Stimulated activated CD8-positive, alpha-beta memory T cell treated with anti-CD3 and anti-CD28 coated beads, Interleukin-7, amount 100 ng/mL, for 4 hours (primary cell): ENCODE measurements at places on chromosomes 2 and 18.

GRCh38 chr2:174044556-174044955 lies 79.4 kb upstream of the SP3 start:
- no peak for DNase-seq

- no peak for DNase-seq
Measured at GRCh38 chr2:212842544-212843185, 304.1 kb upstream of the ERBB4 start.

DNA sequence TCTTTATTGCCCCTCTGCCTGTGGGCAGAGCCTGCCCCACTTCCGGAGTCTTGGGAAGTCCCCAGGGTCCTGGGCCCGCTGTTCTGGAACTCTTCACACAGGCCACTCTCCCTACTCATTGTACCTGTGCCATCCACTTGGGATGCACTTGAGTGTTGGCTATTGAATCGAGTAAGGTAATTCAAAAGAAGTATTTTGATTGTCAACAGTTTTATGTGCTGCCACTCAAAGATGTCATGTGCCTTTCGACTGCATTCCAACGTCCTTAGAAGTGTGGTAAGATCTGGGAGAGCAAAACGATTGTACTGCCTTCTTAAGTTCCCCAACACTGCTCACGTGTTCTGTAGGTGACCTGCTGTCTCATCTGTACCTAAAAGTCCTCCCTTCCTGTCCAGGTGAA lies 77.0 kb upstream of the SMIM21 start:
- DNase-seq: no peak

- DNase-seq: no peak
Measured at GRCh38 chr2:66240286-66240685, 194.6 kb upstream of the MEIS1 start.

GRCh38 chr2:18412980-18413675 lies 147.3 kb downstream of the RDH14 start:
- no peak for DNase-seq

GRCh38 chr2:38835990-38836389 lies 39.7 kb downstream of the DHX57 start:
- DNase-seq: no peak

- DNase-seq: no peak
Measured at GRCh38 chr2:241357531-241357930, 1.4 kb downstream of the FARP2 start.

- no peak for DNase-seq
Measured at GRCh38 chr2:109410039-109410815, 203.5 kb downstream of the SEPTIN10 start.

DNA sequence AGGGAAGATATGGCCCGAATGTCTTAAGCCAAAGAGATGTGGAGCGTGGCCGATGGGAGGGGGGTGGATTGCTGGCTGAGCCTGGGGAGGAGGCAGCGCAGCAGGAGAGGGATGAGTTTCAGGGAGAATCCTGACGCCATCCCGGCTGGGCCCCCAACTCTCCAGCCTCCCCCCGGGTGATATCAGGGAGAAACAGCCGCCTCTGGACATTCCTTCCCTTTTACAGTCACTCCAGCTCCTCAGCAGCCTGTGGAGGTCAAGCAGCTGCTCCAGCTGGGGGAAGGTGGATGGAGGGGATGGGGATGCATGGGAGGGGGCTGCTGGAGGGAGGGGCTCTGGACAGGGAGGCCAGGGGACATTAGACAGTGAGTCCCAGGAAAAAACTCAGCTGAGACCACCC lies 9.5 kb upstream of the DES start:
- no peak for DNase-seq

GRCh38 chr2:31038385-31038784 lies 99.9 kb downstream of the GALNT14 start:
- no peak for DNase-seq

GRCh38 chr18:78913830-78914231 lies 65.8 kb upstream of the SALL3 start:
- DNase-seq: no peak

DNA sequence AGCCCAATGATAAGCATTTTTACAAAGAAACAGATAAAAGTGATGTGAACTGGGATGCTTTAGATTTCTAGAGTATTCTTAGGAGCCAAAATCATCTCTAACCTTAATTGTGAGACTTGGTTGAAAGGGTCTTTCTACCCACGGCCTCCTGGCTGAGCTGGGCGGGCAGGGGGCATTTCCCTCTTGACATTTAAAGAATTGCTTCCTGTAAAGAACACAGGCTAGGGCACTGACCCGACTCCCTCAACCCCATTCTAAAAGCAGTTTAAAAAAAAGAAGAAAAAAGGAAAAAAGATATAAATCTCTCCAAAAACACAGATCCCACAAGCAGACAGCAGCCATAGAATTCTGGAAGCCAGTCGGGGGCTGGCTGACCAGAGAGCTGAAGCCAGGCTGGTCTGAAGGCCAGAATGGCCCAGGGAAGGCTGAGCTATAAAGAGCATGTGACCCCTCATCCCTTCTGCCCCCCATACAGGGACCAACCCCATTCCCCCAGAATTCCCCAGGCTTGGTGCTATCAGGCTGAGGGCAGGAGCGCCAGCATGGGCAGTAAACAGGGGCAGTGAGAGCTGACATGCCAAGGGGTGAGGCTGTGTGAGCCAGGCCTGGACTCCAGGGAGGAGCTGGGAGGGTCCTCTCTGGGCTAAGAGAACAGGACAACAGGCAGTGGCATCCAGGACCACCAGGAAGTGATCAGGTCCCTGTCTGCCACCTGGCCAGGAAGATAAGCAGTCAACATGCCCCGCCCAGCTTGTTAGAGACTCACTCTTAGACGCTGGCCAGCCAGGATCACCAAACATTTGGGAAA lies 188.5 kb downstream of the HDAC4 start:
- DNase-seq: no peak

DNA sequence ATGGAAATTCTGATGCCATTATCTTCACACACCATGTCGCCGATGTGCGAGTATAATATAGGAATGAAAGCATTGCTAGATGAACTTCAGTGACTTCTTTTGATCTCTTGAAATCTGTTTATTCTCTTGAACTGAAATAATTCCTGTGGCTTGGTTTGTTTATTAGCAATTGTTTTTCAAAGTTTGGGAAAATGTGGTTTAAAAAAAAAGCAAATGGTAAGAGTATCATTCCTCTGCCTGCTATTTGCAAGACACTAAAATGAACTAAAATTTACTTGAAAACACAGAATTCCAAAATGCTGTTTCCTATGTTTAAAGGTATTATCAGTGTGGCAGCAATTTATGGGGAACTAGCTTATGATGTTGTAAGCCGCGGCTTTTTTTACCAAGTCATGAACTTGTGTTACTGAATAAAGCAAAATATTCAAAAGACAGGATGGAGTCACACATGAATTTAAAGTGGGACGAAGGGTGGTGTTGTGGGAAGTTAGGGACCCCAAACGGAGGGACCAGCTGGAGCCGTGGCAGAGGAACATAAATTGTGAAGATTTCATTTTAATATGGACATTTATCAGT lies 96.4 kb downstream of the COLEC12 start:
- no peak for DNase-seq

- DNase-seq: no peak
Measured at GRCh38 chr2:20599001-20599600, 51.8 kb downstream of the HS1BP3 start.

- no peak for DNase-seq
Measured at GRCh38 chr18:23281626-23282436, 146.5 kb downstream of the CABLES1 start.
